ENCODE measurements at places on chromosomes 12 and 14.

DNA sequence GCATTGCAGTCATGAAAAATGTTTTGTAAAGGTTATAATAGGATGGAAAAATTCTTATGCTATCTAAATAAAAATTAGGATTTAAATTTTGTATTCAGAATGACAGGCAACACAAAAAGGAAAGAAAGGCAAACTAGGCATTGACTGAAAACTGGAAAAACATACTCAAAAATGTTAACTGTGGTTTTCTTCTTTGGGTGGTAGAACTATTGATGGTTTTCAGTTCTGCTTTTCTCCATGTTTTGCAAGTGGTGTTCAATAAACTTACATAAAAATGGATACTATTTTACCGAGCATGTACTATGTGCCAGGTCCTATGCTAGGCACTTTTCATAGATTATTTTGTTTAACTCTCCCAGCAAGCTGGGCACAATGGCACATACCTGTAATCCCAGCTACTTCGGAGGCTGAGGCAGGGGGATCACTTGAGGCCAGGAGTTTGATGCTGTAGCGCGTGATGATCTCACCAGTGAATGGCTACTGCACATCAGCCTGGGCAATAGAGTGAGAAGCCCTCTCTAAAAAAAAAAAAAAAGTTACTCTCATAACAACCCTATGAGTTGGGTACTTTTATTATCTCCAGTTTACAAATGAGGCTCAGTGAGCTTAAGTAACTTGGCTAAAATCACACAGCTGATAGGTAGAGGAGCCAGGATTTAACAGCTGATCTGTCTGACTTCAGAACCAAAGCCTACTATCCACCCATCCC is 26.3 kb upstream of the TCP11L2 start:
- DNase-seq = no peak

DNA sequence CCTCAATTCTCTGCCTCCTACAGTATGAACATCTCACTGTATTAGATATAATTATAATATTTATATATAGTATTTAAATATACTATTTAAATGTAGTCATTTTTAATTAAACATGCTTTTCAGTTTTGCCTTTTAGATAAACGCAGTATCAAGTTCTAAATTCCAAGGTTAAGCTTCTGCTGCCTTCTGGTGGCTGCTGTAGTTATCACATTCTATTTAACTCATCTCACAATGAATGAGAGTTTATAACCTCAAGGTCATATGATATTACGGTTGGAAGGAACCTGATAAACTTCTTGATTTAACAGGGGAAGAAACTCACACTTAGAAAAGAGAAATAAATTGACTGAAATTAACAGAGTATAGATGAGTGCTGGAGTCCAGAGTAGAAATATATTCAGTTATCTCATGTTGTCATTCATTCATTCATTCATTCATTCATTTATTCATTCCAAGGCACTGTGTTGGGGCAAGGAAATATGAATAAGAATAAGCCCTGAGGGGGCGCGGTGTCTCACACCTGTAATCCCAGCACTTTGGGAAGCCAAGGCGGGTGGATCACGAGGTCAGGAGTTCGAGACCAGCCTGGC is 31.9 kb downstream of the GUCY2C start:
- DNase-seq = no peak

DNA sequence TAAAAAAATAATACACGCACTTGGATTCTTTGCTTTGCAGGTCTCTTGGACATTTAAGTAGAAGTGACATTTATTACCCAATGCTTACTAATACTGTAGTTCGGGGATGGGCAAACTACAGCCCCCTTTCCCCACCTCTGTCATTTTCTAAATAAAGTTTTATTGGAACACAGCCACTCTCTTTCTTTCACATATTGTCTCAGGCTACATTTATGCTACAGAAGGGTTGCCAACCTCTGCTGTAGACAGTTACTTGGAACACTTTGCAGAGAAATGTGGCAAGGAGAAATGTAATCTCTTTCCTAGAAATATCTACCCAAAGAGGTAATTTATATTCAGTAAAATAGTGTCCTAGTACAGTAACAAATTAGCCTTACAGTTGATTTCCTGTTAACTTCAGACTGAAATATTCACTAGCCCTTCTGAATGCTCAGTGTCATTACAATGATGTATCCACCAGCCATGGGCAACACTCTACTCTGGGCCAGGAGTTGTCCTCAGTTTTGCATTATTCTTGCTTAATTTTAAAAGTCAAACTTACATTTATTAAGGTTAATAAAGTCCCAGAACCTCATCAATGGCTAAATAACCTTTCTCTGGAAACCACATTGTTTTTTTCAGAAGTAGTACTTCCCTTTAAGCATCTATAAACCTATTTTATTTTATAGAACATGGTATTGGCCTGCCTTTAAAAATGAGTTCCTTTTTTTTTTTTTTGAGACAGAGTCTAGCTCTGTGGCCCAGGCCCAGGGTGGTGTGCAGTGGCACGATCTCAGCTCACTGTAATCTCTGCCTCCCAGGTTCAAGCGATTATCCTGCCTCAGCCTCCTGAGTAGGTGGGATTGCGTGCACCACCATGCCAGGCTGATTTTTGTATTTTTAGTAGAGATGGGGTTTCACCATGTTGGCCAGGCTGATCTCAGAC is 269.6 kb upstream of the AMIGO2 start:
- no peak for DNase-seq

- DNase-seq = no peak
Observed at GRCh38 chr14:52458721-52459085, 93.6 kb downstream of the TXNDC16 start.

Measured in left lobe of liver (tissue), 2 donors.